ENCODE measurements at places on chromosomes 7 and 10.

DNA sequence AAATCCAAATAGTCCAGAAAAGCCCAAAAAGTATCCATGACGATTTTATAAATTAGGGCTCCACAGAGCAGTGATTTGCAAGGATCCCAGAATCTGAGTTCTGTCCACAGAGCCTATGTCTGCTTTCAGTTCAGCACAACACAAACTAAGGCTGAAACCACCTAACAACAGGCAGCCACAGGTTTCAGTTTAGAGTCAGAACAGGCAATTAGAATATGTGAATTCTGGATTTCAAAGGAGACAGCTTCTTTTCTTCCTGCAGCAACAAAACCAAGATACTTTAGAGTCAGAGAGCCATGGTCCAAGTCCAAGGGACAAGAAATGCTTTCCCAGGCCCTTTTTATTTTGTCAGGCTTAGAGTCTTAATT is 23.6 kb downstream of the IFIT3 start:
- DNase-seq = no peak

GRCh38 chr10:70908406-70909296 is 20.3 kb upstream of the PCBD1 start:
- DNase-seq = no peak

DNA sequence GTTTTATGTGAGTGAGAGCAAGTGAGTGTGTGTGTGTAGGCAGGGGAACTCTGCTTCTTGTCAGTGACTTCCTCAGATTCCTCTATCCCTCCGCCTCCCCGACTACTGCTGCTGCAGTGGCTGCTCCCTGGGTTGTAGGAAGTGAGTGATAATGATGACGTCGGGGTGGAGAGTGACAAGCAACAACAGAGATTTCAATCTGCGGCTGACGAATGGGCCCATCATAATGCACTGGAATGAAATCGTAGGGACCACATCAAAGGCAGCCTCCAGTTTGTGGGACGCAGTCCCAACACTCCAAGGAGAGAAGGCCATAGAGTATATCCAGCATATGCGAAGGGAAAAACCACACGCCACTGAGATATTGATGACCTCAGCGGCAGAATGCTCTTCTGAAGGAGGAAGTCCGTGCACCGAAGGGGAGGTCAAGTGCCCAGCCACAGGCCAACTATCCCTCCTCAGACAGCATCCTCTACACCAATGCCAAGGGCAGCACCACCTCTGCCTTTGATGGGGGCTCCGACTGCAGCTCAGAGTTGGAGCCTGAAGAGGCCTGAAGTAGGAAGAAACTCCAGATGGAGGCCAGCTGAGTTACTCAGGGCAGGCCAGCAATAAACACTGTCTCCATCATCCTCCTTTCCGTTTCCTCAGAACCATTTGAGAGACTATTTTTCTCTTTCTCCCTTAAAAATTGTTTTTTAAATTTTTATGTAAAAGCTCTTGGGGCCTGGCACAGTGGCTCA is 11.3 kb upstream of the STMP1 start:
- DNase-seq = no peak

GRCh38 chr7:102155821-102156441 is 130.7 kb upstream of the SH2B2 start:
- no peak for DNase-seq

DNA sequence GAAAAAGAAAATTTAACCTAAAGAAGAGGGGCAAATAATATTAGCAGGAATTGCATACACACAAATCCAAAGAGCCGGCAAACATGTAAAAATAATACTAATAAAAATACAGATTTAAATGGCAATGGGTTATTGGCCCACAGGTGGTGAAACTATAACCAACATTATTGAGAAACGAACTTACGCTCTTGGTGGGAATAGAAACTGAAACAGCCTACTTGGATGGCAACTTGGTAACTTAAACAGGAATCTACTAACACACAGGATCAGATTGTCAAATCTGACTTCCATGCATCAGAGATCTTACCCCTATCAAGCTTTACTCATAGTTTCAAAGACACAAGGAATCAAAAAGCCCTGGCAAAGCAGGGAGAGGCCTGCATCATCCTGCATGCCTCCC is 66.5 kb downstream of the ANLN start:
- no peak for DNase-seq

- no peak for DNase-seq
Measured at GRCh38 chr10:517241-517830, 172.1 kb downstream of the DIP2C start.

DNA sequence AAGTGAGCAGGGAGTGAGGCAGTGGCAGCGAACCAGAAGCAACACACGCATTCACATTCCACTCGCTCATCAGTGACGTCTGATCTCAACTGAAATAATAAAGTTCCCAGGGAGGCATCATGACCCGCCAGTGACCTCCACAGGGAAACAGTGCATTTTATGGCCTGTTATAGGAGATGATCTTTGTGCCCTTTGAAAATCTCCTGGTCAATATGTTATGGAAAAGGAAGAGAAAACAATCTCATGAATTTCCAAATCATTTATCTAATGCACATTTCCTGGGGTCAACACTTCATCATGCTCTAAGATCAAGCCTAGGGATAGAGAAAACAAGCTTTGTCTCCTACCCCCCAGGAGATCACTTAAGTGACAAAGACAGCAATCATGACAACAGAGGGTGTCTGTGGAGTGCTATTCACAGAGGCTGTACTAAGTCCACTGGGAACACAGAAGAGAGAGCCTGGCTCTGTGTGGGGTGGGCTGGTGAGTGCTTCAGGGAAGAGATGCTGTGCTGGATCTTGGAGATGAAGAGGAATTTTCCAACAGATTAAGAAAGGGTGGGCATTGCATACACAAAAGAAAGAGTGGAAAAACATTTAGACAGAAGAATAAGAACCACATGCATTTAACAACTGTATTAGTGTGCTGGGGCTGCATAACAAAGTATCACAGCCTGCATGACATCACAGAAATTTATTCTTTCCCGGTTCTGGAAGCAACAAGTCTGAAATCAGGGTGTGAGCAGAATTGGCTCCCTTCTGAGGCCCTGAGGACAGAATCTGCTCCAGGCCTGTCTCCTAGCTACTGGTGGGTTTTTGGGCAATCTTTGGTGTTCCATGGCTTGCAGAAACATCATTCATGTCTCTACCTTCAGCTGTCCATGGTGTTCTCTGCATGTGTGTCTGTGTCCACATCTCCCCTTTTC is 613.9 kb upstream of the IGFBP3 start:
- DNase-seq = no peak

DNA sequence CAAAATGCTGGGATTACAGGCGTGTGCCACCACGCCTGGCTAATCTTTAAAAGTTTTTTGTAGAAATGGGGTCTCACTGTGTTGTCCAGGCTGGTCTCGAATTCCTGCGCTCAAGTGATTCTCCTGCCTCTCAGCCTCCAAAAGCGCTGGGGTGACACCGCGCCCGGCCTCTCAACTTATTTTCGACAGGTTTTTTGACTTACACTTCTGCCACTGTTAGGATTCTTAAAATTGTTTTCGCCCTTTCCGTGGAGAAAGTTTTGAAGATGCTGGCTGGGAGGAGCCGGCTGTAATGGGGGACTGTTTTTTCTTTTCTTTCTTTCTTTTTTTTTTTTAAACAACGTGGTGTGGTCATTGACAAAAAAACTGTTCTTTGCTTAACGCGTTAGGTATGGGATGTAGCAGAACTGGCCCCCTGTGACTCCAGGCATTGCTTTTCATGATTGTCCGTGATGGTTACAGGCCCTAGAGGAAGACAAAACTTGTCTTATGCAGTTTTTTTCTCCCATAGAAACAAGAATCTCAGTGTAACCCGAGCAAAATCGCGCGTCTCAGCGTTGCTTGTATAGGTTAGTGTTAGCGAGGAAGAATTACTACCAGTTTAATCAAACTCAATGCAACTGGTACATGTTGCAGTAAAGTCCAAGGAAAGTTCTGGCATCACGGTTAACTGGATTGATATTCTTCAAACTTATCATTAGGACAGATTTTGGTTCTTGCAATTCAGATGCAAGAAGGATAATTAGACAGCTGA is 72.2 kb downstream of the DAGLB start:
- DNase-seq = no peak

DNA sequence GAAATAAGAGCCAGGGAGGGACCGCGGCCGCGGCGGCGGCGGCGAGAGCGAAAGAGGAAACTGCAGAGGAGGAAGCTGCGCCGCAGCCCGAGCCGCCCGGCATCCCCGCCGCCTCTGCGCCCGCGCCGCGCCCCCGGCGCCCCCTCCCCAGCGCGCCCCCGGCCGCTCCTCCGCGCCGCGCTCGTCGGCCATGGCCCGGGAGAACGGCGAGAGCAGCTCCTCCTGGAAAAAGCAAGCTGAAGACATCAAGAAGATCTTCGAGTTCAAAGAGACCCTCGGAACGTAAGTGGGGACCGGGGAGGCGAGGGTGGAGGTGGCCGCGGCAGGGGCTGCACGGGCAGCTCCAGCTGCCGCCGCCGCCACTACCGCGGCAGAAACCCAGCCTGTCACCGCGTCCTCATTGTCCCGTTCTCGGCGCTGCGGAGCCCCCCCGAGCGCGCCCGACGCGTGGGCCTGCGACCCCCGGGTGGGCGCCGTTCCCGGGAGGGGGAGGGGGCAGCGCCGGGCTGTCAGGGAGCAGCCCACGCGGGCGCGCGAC is 351 bp downstream of the CAMK1D start:
- no peak for DNase-seq

- peak; percentile 62 for DNase-seq
Measured at GRCh38 chr7:87876040-87876868, at the start of the genes DBF4 and SLC25A40. Gene DBF4 (plus strand): TSS chr7:87876493. CDS start chr7:87876733, 240 bp downstream. Gene SLC25A40 (minus strand): TSS chr7:87876360. CDS start chr7:87858727, 17,633 bp downstream.

DNA sequence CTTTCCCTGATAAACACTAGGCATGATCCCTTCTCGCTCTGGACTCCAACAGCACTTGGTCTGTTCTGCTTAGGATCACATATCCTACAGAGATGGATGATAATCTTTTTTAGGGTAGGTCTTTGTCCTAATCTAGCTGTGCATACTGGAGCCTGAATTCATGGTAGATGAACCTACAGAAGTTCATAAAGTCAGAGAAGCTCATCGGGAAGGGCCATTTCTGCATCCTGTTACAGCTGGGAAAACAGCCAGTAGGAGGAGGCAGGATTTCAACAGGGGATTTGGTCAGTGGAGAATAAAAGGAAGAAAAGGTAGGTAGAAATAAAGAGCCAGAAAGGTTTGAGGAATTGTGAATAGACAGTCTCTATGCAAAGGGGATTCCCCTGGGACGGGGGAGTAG is 101.4 kb downstream of the ANK3 start:
- DNase-seq = no peak

DNA sequence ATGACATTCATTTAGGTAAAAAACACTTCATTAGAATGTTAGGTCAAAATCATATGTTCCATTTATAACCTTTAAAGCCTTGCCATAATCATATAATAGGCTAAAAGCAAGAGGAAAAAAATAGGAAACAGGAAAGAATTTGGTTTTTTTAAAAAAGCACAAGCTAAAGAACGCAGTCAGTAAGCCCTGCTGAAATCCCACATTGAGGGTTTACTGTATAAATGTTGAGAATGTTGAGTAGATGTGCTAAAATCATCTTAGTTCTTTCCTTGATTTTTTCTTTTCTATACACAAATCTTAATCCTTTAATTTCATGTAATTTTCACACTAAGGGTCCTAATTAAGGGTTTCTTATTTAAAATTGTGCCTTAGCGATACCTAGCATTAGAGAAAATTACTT is 133.0 kb downstream of the TSPAN12 start:
- DNase-seq = no peak

DNA sequence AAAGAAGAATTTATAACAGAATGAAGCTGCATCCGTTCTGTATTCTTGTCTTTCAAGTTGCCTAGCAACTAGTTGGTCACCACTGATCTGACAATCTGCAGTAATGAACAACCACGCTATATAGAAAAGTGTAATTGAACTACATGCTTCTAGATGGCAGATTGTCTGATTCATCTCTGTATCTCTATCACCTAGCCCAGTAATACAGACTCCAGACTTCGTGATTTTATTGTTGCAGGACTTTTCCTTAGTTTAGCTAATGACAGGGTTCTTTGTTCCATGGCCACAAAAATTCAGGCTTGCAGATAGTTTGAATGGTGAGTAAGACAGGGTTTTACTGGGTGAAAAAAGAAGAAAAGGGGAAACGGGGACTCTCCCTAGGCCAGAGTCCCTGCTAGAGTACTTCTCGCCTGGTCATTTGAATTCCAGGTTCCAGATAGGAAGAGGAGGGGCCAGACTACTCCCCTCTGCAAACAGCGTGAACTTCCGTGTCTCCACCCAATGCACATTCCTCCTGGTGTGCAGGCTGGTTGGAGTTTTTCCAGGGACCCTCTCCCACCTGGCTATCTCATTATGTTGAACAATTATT is 45.9 kb downstream of the COL1A2 start:
- DNase-seq = no peak

- no peak for DNase-seq
Measured at GRCh38 chr7:41573862-41574261, 129.0 kb downstream of the INHBA start.

DNA sequence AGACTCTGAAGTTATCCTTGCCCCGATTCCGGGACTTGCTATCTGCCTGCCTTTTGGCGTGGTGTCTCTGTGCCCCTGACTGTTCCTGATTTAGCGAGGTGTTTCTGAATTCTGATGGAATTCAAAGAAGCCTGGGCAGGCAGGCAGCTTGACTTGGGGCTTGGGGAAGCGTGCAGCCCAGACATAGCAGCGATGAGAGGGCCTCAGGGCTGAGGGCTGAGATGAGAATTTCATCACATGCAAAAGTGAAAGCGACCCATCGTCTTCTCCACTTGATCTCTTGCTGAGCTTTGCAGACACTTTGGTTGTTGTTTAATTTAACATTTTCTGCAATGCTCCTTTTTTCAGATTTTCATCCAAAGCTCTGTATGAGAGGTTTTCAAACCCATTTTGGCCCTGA is 57.8 kb downstream of the TCF7L2 start:
- DNase-seq = no peak

DNA sequence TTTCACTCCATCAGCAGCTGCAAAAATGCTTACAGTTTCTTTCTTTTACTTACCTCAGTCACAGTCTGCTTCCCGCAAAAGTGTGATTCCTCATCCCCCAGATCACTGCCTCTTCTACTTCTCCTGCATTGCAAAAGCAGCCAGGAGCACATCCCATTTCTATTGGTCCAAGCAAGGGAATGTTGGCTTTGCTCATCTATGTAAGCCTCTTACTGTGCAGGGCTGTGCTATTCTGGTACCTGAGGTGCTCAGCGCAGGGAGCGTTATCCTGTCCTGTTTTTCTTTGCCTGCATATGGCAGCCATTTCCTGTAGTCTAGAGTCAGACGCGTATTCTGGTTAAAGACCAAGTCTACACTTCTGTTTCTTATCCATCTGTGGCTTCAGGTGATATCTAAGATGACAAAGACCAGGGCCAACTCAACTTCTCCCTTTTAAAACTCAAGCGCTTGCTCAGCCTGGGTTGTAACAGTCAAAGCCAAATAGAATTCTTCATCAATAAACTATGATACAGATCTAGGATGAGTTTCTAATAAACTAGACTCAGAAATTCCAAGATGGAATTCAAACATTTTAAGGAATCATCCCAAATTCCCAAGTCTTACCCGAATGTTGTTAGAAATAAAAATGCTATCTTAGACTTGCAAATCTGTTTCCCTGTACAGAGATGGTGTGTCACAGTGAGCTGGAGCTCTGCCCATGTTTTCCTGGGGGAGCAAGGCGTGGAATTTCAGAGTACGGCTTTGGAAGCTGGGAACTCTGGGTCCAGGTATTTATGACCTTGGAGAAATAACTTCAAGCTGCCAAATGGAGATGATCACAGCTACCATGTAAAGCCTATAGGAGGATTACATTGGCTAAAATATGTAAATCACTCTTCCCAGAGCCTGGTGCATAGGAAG is 6.1 kb upstream of the RBM17 start:
- DNase-seq = no peak

Measured in AG09309 (cell line).